ENCODE measurements at places on chromosomes 2 and 18.

DNA sequence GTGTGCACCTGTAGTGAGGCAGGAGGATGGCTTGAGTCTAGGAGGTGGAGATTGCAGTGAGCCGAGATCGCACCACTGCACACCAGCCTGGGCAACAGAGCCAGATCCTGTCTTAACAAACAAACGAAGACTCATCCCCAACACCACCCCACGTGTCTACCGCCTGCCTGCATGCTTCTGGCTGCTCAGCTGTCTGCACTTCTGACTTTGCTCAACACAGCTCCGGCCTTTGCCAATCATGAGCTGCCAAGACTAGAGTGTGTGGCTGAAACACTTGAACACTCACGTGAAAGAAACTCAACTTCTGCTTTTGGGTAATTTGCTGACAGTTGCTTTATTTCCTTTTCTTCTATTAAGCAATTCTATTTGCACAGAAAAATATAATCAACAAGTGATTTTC lies 32.1 kb upstream of the SP3 start:
- no peak for DNase-seq

DNA sequence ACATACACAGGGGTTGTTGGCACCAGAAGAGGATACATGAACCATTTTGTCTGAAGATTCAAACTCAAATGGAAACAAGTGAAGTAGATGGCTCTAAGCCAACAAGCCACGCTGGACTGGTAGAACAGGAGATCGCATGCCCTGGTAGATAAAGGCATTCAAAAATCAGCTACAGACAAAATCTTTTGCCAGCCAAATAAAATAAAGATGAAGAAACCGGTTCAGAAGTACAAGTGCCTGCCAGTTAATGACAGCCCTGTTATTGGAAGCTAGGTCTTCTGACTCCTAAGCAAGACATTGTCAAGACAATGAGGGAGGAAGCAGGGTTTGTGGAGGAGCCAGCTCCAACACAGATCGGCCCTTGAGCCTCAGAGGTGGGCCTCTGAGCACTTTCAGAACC lies 52.3 kb downstream of the EHD3 start:
- DNase-seq, result no peak

- DNase-seq, result no peak
These were observed 38.7 kb downstream of the DCDC2C start for GRCh38 chr2:3741867-3742602.

DNA sequence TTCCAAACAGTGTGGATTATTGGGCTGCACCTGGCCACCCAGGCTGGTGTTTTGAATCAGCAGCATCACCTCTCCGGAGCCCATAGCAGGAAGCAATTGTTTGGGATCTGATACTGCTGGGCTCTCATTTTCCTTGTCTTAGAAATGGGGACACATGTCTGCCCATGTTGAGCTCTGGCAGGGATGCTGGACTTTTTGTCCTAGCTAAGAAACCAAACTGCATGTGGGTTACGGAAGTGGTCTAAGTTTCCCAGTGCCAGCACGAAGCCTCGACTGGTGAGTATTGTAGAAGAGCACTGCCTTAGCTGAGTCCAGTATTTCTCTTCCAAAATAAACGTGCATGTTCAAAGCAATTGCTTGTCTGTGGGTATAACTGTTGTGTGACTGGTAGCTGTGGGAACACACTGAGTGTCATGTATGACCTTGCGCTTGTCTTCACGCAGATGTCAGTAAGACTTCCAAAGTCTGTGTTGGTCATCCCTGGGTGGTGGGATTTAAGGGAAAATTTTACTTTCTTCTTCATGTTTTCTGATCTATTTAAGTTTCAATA lies 43.6 kb downstream of the SH3RF3 start:
- no peak for DNase-seq

GRCh38 chr2:200843993-200844948 lies 20.2 kb downstream of the CLK1 start:
- no peak for DNase-seq

Measured in AG04450 (cell line).